Left lobe of liver (tissue), 2 donors: ENCODE measurements at places on chromosomes 11 and 22. TPM values are rescaled to one million over a fixed set of nuclear protein-coding genes. Genes with fewer than 3 reads are reported as not detected.

GRCh38 chr11:73141031-73141308 is 1.1 kb downstream of the FCHSD2 start:
- peak; percentile 52 for DNase-seq

Gene AGBL2
- 2.7 TPM for total RNA-seq

DNA sequence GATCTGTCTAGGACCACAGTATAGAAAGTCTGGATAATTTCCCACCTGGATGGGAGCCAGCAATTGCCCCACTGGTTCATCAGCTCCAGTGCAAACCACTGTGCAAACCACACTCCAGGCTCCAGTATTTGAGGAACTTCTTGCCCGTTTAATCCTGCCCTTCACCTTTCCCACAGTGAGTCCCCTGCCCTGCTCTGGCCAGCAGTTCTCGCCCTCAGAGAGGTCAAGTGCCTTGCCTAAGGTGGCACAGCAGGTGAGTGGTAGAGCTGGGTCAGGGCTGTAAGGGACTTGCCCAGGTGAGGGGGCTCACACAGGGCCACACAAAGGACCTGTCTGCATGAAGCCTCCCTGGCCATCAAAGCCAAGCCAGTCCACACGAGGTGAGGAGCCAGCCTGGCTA is 24.1 kb downstream of the MS4A10 start:
- no peak for DNase-seq

- DNase-seq: no peak
These were observed 15.9 kb upstream of the GRAMD4 start for GRCh38 chr22:46604306-46604690.

Gene P2RY2
- total RNA-seq: 6.0 TPM

- DNase-seq: no peak
These were observed 83.9 kb upstream of the SNX19 start for GRCh38 chr11:130999992-131000770.

- no peak for DNase-seq
These were observed 48.5 kb upstream of the SLC35C1 start for GRCh38 chr11:45756384-45757010.

Gene RBM4
- 36.3 TPM for total RNA-seq

GRCh38 chr11:2391181-2391975 is 9.2 kb upstream of the TSSC4 start:
- no peak for DNase-seq

- no peak for DNase-seq
These were observed 450 bp upstream of the BCL2L13 start for GRCh38 chr22:17638182-17638431.

GRCh38 chr11:86812981-86813380 is 12.6 kb downstream of the PRSS23 start:
- no peak for DNase-seq
